ENCODE measurements at places on chromosomes 4 and X. TPM values are rescaled to one million over a fixed set of nuclear protein-coding genes. Genes with fewer than 3 reads are reported as not detected.

DNA sequence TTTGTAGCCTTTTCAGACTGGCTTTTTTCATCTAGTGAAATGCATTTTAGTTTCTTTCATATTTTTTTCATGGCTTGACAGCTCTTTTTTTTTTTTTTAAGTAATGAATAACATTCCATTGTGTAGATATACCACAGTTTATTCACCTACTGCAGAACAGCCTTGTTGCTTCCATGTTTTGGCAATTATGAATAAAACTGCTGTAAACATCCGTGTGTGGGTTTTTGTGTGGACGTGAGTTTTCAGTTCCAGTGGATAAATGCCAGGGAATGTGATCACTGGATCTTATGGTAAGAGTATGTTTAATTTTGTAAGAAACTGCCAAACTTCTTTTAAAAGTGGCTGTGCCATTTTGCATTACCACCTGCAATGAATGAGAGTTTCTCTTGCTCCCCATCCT lies 160.8 kb downstream of the SOWAHB start:
- no peak for DNase-seq

GRCh38 chr4:77158487-77158861 lies 1.5 kb downstream of the CCNG2 start:
- DNase-seq: no peak

CXCR3 gene
- 141 TPM for total RNA-seq

EMCN gene
- not detected for total RNA-seq

DNA sequence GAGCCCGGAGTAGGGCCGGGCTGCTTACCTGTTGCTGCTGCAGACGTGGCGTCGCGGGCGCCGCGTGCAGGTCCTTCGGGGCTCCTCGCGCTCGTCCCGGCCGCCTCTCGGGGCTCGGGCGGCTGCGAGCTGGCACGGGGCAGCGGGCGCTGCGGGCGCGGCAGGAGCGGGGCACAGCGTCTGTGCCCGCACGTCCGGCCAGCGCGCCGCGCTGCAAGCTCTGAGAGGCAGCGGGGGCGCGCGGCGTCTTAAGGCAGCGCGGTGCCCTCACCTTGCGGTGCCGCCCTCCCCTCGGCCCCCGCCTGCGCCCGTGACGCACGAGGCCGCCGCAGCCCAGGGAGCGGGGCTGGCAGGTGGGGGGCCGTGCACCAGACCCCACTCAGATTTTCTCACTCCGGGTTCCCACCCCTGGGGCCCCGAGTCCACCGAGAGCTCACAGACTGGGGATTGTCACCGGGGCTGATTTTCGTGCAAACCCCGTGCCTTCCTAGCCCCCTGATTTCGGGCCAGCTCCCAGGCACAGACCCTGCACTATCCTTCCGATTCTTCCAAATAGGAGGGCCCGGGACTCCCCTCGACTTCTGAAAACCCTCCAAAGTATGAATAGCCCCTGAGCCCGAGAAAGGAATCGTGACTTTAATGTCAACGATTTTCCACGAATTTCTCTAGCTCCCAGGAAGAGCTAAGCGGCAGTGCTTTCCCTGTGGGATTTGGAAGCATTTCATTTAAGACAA lies at the start of gene GPR101:
Gene GPR101 (minus strand): TSS at position 222 of the 734 bp plus-strand sequence. CDS start 2,321 bp downstream, outside the sequence.
- no peak for DNase-seq

DNA sequence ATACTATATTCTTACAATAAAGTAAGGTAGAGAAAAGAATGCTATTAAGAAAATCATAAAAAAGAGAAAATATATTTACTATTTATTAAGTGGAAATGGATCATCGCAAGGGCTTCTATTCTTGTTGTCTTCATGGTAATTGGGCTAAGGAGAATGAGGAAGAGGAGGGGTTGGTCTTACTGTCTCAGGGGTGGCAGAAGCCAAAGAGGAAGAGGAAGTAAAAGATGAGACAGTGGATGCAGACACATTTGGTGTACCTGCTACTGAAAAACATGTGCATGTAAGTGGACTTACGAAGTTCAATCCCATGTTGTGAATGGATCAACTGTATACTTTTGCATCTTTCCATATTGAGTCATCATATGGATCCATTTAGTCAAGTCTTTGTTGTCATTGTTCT lies 1502.1 kb upstream of the ADGRL3 start:
- no peak for DNase-seq

GRCh38 chr4:168045354-168045753 lies 47.0 kb upstream of the ANXA10 start:
- no peak for DNase-seq

- DNase-seq: no peak
Measured at GRCh38 chrX:94932278-94932965, 1258.4 kb downstream of the FAM133A start.

XAGE1B gene
- not detected for total RNA-seq

DNA sequence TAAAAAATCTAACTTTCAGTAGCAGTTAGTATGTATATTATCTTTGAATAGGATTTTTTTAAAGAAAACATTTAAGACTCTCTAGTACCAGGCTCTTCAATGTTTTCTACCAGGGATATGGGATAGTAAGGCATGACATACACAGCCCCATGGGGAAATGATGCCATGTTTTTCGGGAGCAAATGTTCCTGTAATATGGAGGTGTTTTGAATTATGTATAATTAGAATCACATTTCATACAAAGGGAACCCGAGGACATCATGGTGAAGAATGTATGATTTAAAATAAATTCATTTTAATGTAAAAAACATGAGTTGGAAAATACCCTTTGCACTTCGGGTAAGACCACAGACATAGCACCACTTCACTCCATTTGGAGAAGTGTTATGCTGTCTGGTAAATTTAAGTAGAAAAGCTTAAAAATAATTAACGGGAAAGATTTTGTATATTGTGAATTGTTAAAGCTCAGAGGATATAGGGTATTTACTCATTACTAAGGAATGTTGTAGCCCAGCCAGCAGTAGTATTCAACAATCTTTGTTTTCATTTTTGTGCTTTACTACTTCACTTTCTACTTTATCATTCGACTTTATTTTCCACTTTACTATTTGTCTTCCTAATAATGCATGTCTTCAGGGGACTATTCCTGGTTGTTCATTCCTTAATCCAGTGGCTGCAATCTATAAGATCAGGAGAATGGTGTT lies 2050.7 kb downstream of the ARAP2 start:
- DNase-seq: no peak

ITGB1BP2 gene
- total RNA-seq: 5.4 TPM

ENPEP gene
- total RNA-seq: 0.53 TPM

DNA sequence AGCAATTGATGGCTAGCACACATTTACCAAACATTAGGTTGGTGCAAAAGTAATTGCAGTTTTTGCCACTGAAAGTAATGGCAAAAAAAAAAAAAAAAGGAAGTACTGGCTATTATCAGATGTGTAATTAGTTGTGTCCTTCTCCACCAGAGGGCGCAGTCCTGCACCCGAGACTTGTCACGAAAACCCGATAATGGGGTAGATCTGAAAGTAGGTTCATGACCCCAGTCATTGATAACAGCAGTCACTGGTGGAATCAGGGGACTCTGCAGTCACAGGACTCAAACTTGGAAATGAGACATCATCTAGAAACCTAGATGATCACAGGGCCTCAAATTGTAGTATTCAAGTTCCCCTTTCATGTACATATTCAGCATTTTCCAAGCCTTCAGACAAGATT lies 13.1 kb upstream of the ACOT9 start:
- DNase-seq: peak; percentile 79

AKAP14 gene
- total RNA-seq: not detected

DGKK gene
- total RNA-seq: not detected

GRCh38 chr4:31272331-31273061 lies 552.3 kb downstream of the PCDH7 start:
- DNase-seq: no peak

CD38 gene
- total RNA-seq: 93.4 TPM

PRDM8 gene
- 3.7 TPM for total RNA-seq

PF4V1 gene
- total RNA-seq: not detected

VSIG4 gene
- not detected for total RNA-seq

DNA sequence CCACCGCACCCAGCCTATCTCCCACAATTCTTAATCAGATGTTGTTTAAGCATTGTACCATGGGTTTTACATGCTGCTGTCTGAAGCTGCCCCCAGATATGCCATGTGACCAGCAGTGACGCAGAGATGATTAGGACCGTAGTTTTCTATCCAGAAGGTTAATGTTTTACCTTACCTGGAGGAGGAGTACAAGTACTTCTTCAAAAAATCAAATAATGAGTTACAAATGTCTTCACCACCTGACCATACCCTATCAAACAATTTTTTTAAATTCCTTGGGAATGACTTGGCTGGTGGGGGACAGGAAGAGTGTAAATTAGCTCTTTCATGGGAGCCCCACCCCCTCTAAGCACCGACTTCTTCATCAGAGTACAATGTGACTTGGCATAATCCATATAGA lies 16.2 kb upstream of the SGMS2 start:
- no peak for DNase-seq

GRCh38 chr4:183369073-183369472 lies 46.8 kb upstream of the CLDN24 start:
- DNase-seq: no peak

GRCh38 chr4:23135792-23136645 lies 443.3 kb downstream of the GBA3 start:
- DNase-seq: no peak

- DNase-seq: no peak
Measured at GRCh38 chr4:25095837-25096236, 64.4 kb downstream of the SEPSECS start.

PPP4R3C gene
- total RNA-seq: not detected

- no peak for DNase-seq
Measured at GRCh38 chr4:155757745-155758265, 1.0 kb upstream of the GUCY1B1 start.

- no peak for DNase-seq
Measured at GRCh38 chrX:17499512-17499911, 124.5 kb downstream of the NHS start.

- no peak for DNase-seq
Measured at GRCh38 chrX:105876658-105877057, 54.3 kb downstream of the NRK start.

DNA sequence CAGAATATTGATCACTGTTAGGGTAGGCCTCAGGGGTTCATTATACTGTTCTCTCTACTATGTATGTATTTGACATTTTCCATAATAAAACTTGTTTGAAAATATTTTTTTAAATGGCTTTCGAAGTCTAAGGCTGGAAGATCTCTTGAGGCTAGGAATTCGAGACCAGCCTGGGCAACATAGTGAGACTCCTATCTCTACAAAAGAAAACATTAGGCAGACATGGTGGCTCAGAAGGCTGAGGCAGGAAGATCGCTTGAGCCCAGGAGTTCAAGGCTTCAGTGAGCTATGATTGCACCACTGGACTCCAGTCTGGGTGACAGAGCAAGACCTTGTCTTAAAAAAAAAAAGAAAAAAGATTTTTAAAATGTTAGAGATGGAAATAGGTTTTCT lies 15.5 kb upstream of the TBC1D14 start:
- no peak for DNase-seq

- no peak for DNase-seq
Measured at GRCh38 chr4:40980318-40980883, 230.6 kb downstream of the NSUN7 start.

PRKG2 gene
- 0.26 TPM for total RNA-seq

MAGEA9B gene
- total RNA-seq: not detected

DNA sequence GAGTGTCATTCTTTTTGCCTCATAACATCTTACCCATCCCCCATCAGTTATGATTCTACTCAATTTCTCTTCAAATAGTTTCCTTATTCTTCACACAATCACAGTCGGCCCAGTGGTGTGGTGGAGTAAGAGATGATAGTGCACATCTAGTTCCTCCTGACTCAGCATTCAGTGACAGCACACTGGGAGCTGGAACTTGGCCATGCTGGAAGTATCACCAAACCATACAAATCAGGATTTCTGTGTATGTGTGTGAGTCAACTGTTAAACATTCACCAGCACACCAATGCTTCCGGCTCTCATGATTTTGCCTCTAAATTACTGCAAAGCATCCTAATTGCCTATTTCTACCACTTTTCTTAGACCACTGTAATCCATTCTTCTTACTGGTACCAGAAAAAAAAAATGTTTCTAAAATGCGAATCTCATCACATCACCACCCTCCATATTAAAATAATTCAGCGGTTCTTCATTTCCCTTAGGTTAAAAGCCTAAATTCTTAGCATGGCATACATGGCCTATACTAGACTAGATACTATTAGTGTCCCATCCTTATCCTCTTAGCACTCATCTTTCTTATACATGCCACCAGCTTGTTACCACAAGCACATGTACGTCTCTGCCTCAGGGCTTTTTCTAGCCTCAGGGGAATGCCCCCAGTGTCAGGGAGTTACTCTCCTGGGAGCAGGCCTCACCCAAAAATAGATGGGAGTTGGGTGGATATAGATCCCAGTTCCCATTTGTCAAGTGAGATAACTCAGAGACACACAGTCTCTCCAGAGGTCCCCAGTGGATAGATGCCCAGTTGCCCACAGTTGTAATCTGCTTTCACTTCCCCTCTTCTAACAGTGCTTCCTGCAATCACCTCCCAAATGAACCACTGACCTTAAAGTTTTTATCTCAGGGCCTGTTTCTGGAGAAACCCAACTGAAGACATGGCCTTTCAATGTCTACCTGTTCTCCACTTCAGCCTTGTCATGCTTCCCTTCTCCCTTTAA lies 49.2 kb upstream of the DDX53 start:
- no peak for DNase-seq

DNA sequence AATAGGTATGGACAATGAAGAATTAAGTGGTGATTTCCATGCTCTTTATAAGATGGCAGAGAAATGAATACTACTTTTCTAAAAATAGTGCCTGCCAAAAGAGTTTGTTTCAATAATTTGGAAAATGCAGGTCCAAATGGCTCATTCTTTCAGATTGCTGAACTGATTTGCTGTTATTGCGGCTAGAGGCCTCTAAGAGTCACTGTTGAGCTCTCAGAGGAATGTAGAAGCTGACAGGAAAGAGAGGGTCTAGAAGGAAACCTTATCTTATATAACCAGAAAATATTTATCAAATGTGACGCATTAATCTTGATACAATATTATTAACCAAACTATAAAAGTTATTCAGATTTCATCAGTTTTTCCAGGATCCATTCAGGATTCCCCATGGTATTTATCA lies 65.7 kb upstream of the PAGE1 start:
- DNase-seq: peak; percentile 22

DNA sequence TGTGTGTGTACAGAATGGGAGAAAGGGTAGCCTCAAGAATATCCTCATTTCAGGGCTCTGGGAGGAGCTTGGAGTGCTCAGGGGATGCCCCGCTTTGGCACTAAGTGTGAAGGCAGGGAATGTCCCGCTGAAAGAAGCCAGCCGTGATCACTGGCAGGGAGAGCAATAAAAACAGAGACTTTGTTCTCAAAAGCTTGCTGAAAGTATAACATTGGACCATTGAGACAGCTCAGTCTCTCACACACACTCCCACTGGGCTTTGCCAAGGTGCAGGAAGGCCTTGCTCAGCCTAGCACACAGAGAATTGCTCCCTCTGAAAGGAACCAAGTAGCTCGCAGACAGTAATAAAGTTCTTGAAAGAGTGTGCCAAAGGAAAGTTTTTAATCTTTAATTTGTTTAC lies 143.8 kb upstream of the SLITRK2 start:
- no peak for DNase-seq

DNA sequence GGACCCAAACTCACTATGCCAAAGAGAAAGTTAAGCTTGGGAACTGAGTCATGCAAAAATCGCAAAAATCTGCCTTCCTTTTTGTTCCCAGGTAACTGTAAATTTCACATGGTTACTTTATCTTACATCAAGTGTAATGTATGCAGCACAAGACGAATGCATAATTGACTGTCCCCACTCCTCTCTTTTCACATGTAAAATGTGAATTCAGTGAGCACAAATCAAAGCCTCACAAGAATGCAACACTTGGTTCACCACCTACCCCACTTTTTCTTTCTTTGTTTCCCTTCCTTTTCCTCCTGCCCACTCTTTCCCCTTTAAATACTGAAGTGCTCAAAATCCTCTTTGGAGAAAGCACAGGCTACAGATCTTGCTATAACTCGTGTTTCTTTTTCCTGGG lies 53.2 kb downstream of the MAGED4B start:
- DNase-seq: no peak
